ENCODE measurements at places on chromosomes 1 and 21.

DNA sequence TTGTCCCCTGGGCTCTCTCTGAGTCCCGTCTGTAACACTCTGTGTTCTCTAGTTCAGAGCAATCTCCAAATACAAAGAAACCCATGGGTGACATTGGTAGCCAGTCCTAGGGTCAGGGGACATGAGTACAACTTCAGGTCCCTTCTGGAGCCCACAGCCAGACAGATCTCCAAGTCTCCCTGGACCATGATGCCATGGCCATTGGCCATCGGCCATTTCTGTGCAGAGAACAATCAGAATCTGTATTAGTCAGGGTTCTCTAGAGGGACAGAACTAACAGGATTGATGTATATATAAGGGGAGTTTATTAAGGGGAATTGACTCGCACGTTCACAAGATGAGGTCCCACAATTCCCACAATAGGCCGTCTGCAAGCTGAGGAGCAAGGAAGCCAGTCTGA lies 106.9 kb downstream of the AJAP1 start:
- no peak for DNase-seq

DNA sequence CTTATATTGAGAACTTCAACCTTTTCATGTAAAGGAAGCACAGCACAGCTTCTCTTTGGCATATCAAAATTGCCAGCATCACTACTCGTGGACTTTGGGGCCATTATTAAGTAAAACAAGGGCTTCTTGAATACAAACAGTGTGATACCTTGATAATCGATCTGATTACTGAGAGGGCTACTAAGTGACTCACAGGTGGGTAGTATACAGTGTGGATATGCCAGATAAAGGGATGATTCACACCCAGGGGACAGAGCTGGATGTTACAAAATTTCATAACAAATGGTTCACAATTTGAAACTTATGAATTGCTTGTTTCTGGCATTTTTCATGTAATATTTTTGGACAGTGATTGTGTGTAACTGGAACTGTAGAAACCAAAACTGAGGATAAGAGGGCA lies 15.4 kb downstream of the HDAC1 start:
- DNase-seq, result no peak

DNA sequence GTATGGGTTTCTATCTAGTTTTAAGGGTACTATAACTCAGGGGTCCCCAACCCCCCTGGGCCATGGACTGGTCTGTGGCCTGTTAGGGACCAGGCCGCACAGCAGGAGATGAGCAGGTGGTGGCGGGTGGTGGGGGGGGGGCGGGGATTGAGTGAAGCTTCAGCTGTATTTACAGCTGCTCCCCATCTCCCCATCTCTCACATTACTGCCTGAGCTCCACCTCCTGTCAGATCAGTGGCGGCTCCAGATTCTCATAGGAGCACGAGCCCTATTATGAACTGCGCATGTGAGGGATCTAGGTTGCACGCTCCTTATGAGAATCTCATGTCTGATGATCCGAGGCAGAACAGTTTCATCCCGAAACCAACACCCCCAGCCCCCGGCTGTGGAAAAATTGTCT lies 95.1 kb upstream of the SLC45A1 start:
- DNase-seq, result no peak

DNA sequence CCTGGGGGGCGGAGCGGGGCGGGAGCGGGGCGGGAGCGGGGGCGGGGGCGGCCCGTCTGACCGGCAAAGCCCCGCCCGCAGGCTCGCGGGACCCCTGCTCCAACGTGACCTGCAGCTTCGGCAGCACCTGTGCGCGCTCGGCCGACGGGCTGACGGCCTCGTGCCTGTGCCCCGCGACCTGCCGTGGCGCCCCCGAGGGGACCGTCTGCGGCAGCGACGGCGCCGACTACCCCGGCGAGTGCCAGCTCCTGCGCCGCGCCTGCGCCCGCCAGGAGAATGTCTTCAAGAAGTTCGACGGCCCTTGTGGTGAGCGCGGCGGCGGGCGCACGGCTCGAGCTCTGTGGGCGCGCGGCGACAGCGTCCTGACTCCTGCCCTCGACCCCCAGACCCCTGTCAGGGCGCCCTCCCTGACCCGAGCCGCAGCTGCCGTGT lies 21.2 kb downstream of the AGRN start:
- DNase-seq, result no peak

GRCh38 chr21:31042080-31042464 lies 3.8 kb upstream of the KRTAP19-8 start:
- no peak for DNase-seq

DNA sequence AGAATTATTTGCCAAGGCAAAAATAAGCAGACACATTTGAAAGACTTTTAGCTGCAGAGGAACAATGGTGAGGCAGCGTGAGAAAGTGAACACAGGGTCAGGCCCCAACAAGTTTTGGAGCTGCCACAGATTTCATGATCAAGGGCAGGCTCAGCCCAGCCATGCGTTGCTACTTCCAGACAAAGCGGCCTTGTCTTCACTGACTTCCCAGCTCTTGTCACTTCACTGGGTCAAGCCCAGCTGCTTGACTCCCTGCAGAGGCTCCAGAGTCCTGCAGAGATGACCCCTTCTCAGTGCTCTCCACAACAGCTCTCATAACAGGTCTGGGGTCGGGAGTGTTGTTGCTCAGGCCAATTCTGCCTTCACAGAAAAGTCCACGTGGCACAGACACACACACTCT lies 35.8 kb downstream of the HHAT start:
- no peak for DNase-seq

DNA sequence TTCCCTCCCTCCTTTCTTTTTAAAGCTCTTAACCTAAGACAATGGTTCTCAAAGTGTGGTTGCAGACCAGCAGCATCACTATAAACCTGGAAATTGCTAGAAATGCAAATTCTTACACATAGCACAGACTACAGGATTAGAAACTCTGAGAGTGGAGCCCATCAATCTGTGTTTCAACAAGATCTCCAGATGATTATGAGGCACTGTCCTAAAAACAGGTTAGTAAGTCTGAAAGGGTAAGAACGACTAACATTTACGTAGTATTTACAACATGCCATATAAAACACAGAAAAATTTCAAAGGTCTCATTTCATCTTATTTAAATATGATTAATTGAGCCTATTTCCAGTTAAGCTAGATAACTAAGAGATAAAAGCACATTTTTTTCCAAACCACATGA lies 138.8 kb downstream of the COP1 start:
- no peak for DNase-seq

DNA sequence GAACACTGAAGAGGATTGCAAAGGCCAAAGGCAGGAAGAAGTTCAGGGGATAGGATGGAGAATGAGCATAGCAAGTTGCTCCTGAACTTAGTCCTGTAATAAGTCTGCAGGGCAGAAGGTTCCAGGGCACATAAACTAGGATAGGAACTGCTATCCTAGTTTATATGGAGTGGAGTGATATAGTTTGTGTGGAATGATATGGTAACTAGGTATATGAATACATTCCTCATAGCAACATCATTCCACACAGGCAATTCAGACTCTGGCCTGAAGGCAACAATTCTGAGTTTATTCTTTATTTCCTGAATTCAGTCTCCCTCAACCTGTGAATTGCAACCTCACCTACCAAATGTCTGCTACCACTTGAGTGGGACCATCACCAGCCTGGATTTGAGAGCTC lies 154.9 kb upstream of the GREM2 start:
- peak; percentile 60 for DNase-seq

DNA sequence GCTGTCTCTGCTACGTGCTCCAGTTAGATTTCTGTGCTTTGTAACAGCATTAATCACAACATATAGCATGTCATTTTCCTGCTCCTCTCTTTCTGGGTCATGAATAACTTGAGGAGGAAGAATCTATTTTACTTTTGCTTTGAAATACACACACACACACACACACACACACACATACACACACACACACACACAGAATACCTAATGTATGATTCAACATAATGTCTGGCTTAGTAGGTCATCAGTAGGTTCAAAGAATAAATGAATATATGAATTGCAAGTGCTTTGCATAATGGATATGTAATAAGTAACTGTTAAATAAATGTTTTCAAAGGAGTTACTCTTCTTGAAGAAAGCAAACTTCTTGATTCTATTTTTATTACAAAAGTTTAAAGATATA lies 249.0 kb downstream of the PDE4B start:
- no peak for DNase-seq

DNA sequence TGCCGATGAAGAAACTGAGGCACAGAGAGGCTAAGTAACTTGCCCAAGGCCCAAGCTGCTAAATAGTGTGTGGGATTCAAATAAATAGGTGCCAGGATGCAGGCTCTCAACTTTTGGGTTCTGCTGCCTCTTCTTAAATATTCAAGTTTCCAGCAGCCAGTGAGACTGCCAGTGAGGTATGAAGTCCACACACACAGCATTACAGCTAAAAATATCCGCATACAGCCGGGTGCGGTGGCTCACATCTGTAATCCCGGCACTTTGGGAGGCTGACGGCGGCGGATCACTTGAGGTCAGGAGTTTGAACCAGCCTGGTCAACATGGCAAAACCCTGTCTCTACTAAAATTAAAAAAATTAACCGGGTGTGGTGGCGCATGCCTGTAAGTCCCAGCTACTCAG lies 78.4 kb upstream of the DIRAS3 start:
- DNase-seq, result no peak

- peak; percentile 99 for DNase-seq
Measured at GRCh38 chr1:78491451-78492071, 787 bp downstream of the PTGFR start.

DNA sequence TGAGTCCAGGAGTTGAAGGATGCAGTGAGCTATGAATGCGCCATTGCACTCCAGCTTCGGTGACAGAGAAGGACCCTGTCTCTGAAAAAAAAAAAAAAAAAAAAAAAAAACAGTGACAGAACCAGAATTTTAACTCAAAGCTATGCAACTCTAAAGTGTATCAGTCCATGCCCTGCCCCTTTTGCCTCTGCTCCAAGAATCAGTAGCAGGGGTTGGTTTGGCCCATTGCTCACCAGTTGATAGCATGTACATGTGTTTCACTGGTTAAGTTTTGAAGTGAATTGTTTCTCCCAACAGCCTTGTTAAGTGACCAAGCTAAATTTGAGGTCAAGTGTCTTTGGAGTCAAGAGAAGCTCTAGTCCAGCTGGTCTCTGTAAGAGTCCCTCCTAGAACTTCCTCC lies 245.9 kb downstream of the PLPP3 start:
- no peak for DNase-seq

DNA sequence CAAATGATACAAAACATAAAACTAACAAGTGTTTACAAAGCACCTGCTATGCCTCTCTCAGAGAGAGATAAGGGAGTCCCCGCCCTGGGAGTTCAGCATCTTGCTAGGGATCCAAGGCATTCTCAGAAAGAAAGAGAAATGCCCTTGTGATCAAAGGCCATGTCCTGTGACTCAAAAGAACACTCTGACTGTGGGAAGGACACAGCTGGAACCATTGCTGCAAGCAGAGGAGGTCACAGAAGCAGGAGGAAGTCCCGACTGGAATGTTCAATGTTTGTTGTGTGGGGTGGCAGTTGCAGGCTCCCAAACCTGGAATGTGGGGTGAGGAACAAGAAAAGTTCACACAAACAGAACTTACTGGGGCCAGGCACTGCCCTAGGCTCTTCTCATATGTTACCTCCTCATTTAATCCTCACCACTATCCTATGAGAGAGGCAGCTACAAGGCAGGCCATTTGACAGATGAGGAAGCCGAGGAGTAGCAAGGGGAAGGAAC lies 93.0 kb upstream of the GRIK3 start:
- DNase-seq, result no peak

DNA sequence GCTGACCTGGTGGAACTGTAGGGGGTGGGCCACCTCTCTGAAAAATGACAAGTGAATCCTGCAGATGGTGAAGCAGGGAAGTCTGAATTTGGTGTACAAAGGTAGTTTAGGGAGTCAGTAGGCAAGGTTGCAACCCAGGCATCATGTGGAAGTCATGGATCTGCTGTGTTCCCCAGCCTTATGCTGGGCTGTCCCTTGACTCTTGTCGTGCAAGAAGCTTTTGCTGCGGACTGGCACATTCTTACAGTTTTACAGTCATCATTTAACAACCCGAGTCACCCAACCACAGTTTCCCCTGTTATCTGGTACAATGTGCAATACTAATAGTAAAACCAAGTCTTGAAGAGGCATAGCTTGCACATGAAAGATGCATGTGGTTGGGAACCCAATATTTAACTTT lies 13.2 kb downstream of the RHOU start:
- DNase-seq, result peak; percentile 32

- no peak for DNase-seq
Measured at GRCh38 chr1:151175041-151175741, 590 bp downstream of the TMOD4 start.

- no peak for DNase-seq
Measured at GRCh38 chr1:51418384-51418959, 88.1 kb upstream of the TTC39A start.

GRCh38 chr1:159092036-159092760 lies 15.6 kb upstream of the AIM2 start:
- peak; percentile 38 for DNase-seq

- peak; percentile 55 for DNase-seq
Measured at GRCh38 chr1:56322211-56322610, 257.2 kb downstream of the PLPP3 start.

DNA sequence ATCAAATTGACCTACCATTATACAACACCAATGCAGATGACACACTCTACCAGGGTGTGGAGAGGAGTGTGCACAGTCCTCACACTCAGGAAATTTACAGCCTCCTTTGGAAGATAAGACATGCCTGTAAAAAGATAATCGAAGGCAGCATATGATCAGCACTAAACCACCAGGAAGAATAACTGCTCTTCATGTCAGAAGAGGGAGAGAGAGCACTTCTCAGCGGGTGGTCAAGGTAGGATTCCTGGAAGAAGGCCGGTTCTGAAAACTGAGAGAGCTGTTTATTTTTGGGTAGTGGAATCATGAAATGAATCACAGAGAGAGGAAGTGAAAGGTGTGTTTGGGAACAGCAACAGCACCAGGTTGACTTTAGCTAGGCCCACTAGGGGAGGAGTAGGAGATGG lies 14.0 kb upstream of the ZNF697 start:
- DNase-seq, result no peak

DNA sequence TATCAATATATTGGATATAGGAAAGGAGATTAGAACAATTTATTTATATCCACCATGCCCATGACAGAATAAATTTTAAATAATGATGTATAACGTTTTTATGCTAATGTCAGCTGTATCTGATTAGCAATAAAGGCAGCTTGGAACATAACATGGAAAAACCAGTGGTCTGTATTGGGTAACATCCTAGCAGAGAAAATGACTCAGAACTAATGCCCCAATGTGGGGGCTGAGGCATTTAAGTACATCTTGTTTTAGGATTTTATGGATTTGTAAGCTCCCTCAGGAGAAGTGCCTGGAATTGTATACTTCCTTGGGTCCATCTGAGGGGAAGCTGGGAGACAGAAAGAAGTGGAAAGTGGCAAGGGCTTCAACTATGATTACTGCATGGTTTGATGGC lies 82.3 kb downstream of the HMCN1 start:
- DNase-seq, result no peak

DNA sequence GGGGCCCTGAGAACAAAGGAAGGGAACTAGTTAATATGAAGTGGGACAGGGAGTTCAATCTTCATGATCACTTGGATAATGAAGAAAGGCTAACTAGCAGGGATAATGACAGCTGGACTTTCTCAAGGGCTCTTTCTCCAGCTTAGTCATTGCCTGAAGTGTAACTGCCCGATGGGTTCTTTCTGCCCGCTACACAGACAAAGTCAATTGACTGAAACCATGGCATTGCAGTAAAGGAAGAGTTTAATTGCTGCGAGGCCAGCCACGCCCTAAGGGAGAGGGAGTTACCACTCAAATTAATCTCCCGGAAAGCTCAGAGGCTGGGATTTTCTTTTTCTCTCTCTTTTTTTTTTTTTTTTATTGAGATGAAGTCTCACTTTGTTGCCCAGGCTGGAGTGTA lies 16.6 kb upstream of the SLC2A5 start:
- no peak for DNase-seq

- no peak for DNase-seq
Measured at GRCh38 chr1:44801491-44802305, 1.5 kb downstream of the PLK3 start.

All from trophoblast cell (in vitro differentiated cells and primary cell).